ENCODE measurements at places on chromosomes 12 and 14.

DNA sequence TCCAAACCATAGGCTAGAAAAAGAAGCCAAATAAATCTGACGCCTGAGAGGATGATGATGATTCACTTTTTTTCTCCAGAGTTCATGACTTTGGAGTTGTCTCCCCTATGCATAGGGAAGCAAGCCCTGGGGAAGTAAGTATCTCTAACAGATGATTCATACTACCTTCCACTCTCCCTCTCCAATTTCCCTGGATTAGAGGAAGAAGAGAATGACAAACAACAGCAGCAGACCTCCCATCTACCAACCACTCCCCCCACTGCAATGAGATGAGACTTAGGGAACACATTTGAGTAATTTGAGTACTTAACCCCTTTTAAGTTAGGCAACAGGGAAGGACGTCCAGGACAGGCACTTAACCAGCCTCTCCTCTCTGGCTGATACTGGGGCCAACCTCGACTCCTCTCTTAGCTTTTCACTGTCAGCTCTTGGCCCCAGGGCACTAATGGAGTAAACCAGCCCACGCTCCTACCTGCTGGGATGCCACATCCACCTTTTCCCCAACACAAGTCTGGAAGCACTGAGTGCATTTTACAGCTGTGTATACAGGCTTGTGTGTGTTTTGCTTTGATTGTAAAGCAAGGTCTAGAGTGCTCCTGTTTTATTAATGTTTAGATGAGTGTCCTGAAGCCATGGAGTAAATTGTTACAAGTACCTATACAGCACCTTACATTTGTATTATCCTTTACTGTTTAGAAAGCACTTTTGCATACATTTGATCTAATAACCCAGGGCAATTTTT lies 180.7 kb downstream of the PHLDA1 start:
- no peak for DNase-seq

GRCh38 chr12:41724216-41724615 lies 420.5 kb downstream of the GXYLT1 start:
- DNase-seq: no peak

GRCh38 chr14:73762375-73762822 lies 48.2 kb upstream of the PNMA1 start:
- no peak for DNase-seq

- DNase-seq: no peak
These were observed 47.7 kb upstream of the PTPRO start for GRCh38 chr12:15274561-15274967.

GRCh38 chr12:132286912-132287311 lies 42.5 kb downstream of the GALNT9 start:
- no peak for DNase-seq

DNA sequence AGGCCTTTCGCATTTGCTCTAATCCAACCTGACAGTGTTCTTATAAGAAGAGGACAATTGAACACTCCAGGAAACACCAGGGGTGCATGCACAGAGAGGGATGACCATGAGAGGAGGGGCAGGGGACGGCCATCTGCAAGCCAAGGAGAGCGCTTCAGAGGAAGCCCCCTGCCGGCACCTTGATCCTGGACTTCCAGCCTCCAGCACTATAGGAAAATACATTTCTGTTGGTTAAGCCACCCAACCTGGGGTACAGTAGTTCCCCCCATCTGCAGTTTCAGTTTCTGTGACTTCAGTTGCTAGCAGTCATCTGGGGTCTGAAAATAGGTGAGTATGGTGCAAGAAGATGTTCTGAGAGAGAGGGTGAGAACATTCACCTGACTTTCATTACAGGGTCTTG lies 64.7 kb downstream of the CLMN start:
- DNase-seq: no peak

GRCh38 chr12:121532503-121533393 lies 48.1 kb downstream of the KDM2B start:
- peak; percentile 59 for DNase-seq

GRCh38 chr14:80427101-80427500 lies 215.8 kb upstream of the DIO2 start:
- DNase-seq: no peak

DNA sequence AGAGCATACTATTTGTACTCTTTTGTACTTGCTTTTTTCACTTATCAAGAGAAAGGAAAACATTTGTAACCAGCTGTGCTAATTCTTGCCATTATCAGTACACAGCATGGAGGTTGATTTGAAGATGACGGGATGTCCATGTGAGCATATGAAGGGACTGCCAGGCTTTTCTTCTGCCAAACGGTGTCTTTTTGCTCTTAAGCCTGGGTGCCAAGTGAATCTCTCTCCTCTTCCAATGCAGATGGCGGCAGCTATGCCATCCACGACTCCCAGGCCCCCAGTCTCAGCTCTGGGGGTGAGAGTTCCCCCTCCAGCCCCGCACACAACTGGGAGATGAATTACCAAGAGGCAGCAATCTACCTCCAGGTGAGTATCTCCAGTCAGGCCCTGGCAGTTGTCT lies 38.9 kb downstream of the TPCN1 start:
- DNase-seq: no peak

DNA sequence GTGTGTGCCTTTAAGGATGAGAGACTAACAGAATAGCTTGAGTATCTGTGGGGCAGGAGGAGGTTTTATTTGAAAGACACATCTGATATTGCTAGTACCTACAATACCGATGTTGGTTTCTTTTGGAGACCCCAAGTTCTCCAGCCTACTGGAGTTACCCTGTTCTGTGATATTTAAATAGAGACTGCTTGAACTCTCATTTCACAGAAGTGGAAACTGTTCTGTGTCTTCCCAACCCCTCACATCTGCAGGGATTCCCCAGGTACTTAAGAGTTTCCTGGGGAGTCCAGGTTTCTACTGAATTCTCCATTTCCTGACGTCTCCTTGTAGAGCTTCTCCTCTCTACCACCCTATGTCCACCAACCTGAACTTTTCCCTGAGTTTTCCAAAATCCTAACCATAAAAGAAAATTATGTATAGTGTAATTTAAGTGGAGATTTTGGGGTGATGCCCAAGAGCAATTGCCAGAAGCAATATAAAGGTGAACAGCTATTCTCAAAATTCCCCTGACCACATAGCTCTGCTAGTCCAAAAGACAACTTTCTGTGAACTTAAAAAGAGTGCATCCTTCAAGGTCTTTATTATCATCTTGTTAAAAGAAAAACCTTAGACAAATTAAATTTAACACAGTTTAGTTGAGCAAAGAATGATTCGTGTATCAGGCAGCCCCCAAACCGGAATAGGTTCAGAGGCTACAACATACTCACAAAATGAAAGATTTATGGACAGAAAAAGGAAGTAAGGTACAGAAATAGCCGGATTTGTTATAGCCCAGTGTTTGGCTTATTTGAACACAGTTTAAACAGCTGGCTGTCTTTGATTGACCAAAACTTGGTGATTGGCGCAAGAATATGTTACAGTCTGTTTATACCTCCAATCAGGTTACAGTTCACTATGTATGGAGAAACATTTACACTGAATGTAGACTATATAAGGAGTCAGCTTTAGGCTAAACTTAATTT lies 373.4 kb downstream of the NUAK1 start:
- no peak for DNase-seq

DNA sequence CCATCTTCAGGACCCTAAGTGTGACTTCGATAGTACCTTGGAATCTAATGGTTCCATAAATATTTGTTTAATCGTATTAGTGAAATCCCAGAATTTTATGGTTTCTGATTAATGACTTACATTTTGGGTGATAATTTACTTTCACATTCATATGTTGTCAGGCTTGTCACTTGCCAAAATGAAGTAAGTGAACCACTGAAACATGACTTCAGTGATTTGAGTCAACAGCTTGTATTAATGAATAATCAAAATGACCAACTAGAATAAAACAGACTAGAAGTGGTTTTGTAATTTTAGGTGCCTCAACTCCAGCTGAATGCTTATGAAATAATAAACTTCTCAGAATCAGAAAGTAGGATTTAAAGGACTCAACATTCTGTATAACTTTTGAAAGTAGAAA lies 517.1 kb downstream of the PRKD1 start:
- no peak for DNase-seq

- DNase-seq: no peak
These were observed 209.3 kb upstream of the FOXN3 start for GRCh38 chr14:89626233-89626806.

DNA sequence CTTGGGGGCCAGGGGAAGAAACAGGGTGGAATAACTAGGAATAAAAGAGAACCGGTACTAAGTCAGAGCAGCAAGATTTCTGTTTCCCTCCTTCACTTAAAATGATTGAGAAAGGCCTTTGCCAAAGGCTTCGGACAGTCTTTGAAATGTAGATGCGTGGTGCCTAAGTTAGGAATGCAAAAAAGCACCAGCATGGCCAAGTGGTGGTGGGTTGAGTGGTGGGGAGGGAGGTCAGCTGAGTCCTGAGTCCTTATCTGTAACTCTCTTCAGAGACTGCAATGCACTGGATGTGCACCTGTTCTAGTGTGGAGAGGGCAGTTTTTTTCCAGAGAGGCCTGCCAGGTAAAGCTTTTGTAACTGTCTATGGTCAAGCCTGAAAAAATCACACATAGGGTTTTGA lies 919.9 kb downstream of the FSCB start:
- DNase-seq: no peak

GRCh38 chr12:54571193-54572188 lies 17.0 kb downstream of the PPP1R1A start:
- no peak for DNase-seq

DNA sequence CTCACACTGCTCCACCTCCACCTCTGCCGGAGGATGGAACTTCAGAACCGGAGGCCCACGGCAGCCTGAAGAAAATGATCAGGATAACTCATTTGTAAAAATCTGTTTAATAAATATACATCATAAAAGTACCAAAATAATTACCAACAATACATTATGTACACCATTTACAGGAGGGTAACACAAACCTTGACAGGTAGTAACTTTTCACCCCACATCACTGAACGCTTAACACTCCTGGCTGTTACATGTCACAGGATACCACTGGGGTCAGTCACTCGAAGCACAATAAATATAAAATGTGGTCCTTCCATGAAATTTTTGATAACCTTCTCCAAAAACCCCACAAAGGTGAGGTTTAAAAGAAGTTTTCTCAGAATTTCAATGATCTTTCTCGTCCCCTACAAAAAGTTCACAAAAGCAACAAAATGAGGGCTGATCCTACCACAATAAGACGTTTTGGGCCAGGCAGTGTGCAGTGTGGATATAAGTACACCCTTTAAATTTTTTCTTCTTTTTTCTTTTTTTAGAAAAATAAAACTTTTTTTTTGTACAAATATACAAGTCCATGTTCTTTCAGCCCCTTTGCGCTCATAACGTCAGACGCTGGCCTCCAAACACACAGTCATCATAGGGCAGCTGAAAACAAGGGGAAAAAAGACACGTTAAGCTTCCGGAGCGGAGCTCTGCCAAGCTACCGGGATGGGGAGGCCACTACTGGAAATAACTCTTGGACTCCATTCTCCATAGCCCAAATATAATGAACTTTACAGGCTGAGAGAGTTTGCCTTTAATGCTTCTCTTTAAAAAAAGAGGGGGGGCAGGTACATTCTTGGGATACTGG lies 2.9 kb downstream of the NFKBIA start:
- DNase-seq: no peak

DNA sequence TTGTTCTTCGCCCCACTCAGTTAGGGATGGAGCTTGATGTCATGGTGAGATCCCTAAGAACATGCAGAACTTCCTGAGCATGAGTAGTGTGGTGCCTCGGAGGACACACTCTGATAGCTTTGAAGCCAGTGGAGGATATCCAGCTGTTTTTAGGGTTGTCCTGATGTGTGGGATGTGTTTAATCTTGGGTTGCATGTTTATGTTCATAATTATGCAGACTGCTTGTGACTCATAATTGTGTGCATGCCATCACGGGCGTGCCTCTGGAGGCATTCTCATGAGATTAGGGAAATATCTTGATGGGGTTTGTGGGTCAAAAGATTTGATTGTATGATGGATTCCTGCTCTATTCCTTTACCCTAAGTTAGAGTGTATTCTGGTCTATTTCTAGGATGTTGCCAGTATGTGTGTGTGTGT lies 267.4 kb upstream of the PELI2 start:
- no peak for DNase-seq

GRCh38 chr14:75003250-75004027 lies 718 bp downstream of the EIF2B2 start:
- DNase-seq: no peak

GRCh38 chr14:102927346-102927877 lies 4.9 kb downstream of the AMN start:
- no peak for DNase-seq

DNA sequence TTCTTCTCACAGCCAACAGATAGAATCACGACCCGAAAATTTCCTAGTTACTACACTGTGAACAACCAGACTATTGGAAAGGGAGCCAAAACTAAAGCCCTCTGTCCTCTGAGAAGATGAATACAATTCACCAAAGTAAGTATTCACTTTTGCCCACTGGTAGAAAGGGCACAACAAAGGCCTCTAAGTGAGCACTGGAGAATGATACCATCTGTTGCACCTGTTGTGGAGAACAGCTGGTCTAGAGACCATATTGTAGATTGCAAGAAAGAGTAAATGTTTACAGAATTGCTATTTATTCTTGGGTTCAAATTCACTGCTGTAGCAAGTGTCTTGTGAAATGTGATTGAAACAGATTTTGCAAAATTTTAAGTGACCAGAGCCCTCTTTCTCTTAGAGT lies 46.9 kb upstream of the ANO6 start:
- no peak for DNase-seq

GRCh38 chr14:39868251-39868650 lies 436.0 kb upstream of the FBXO33 start:
- DNase-seq: no peak

- no peak for DNase-seq
These were observed 30.4 kb downstream of the DENND5B start for GRCh38 chr12:31560516-31560915.

- no peak for DNase-seq
These were observed 237.7 kb downstream of the GXYLT1 start for GRCh38 chr12:41907021-41907420.

GRCh38 chr14:26597589-26598080 lies at the start of gene NOVA1:
Gene NOVA1 (minus strand): TSS chr14:26598033. CDS start chr14:26597436, 597 bp downstream.
- DNase-seq: peak; percentile 50

GRCh38 chr12:96359328-96359727 lies 40.9 kb downstream of the CDK17 start:
- no peak for DNase-seq

GRCh38 chr14:28779456-28779855 lies 12.9 kb downstream of the FOXG1 start:
- DNase-seq: no peak

GRCh38 chr12:6699259-6699988 lies 1.2 kb downstream of the PIANP start:
- DNase-seq: no peak

DNA sequence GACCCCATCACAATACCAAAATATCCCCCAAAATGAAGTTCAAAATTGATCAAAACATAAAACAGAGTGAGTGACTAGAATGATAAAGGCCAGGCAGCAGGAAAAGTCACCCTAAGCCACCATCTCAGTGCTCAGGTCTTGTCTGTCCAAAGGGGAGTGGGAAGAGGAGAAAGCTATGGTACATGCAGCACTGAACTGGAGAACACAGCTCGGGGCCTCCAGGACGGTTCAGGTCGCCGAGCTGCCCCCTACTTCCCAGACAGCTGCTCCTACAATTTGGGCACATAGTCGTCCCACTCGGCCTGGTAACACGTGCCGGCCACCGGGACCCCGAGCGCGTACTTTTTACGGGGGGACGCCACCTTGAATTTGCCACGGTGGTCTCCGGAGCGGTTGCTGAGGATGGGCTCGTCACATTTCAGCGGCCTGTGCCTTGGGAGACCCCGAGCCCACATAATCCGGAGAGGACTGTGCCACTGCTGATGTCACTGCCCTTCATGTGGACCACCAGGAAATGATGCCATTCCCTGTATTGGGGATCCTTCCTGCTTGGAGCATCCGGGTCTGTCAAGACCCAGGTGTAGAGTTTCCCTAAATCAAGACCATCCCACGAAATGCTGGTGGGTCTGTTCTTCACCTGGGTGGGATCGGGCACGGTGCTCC lies 31.6 kb downstream of the AK7 start:
- no peak for DNase-seq

- peak; percentile 19 for DNase-seq
These were observed 1.1 kb downstream of the GXYLT1 start for GRCh38 chr12:42143452-42144157.
